Activated CD4-positive, alpha-beta T cell treated with anti-CD3 and anti-CD28 coated beads, Interleukin-2, amount 50 U/mL, for 4 hours (primary cell): ENCODE measurements at places on chromosomes 2 and 18.

GRCh38 chr18:13537022-13537780, 189.2 kb downstream of the FAM210A start:
- no peak for DNase-seq

DNA sequence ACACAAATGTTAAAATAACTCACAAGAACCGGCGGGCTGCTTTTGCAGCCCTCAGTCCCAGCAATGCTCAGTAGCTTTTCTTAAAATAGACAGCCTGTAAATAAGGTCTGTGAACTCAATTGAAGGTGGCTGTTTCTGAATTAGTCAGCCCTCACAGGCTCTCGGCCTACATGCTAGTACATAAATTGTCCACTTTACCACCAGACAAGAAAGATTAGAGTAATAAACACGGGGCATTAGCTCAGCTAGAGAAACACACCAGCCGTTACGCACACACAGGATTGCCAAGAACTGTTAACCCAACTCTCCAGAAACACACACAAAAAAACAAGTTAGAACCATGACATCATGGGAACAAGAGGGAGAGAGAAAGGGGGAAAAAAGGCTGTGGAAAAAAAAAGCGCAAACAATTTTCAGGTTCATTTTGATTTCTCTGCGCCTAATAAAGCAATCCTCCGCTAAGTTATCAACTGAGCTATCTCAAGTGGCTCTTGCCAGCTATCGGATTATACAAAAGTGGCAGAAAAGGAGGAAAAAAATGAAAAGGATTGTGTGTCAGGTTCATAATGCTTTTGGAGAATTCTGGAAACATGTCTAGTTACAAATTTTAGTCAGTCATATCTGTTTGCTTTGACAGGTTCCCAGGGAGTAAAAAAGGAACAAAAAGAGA, 89.1 kb downstream of the ZEB2 start:
- DNase-seq, result no peak

- DNase-seq, result peak; percentile 48
Observed at GRCh38 chr2:136008205-136008865, 22.9 kb upstream of the DARS1 start.

DNA sequence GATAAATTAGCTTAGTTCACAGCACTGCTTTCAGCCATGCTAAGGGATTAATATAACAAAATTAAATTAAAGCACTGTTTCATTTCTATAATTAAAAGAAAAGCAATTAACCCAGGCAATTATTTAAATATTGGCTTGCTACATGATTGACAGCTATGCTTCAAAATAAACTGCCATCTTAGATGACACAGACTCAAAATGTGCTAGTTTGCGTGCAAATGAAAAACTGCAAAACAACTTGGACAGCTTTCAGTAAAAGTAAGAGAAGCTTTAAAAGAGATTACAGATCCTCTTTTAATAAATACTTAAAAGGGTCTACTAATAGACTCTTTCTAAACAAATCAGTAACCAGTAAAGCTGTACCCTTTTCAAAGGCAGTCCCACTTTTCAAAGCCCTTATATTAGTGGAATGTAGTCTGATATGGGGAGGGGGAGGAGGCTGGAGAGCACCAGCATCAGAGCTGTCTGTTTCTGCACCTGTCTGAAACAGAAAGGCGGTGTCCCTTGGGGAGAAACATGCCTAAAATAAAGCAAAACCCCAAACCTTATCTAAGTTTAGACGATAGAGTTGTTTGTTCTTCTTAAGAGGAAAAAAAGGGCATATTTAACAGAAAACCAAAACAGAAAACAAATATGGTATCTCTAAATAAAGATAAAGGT, 20.8 kb downstream of the EIF2AK3 start:
- no peak for DNase-seq

- no peak for DNase-seq
Observed at GRCh38 chr2:240619506-240620148, 5.7 kb upstream of the GPR35 start.

DNA sequence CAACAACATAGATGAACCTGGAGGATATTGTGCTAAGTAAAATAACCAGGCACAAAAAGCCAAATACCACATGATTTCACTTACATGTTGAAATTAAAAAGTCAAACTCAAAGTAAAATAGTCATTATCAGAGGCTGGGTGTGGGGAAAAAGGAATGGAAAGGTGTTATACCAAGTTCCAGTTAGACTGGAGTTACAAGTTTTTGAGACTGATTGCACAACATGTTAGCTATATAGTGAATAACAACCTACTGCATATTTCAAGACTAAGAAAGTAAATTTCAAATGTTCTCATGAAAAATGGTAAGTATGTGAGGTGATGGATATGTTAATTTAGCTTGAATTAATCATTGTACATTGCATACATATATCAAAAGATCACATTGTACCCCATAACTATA, 116.8 kb upstream of the HNMT start:
- no peak for DNase-seq

- DNase-seq, result no peak
Observed at GRCh38 chr2:121019071-121019470, 265.9 kb downstream of the TFCP2L1 start.

- DNase-seq, result no peak
Observed at GRCh38 chr18:50917021-50917420, 38.1 kb downstream of the ME2 start.

DNA sequence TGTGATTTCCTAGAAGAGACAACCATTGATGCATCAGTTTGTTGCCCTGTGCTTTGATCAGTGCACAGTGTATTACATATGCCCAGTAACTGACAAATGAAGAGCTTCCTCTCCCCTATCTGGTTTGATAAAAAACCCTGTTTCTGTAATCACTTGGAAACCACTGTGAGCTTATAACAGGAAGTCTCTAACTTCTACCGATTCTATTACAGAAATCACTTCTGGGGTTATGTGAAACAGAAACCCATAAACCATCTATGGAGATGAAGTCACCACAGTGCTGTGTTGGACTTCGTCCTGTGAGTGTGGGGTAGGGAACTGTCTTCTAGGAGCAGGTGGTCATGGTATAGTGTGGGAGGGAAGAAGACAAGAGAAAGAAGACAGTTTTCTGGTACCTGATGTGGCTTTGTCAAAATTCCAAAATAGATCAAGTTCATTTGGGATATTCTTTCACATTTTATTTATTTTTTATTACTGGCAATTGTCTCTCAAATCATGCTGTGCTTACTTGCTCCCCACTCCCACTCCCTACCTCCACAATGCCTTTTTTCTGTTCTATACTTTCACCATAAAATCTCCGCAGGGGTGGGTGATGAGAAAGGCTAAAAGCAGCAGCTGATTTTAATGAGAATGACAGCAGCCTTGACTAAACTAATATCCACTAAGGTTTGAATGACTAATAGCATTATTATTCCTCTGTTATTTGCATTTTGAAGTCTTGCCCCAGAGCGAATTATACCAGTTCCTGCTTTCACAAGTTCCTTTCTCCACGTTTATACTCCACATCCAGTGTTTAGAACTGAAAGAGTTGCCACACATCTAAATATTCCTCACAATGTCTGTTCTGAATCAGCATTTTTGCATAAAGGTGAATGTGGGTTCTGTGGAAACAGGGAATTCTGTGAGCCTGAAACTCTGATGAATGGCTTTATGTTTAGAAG, 41.7 kb upstream of the RND3 start:
- no peak for DNase-seq

DNA sequence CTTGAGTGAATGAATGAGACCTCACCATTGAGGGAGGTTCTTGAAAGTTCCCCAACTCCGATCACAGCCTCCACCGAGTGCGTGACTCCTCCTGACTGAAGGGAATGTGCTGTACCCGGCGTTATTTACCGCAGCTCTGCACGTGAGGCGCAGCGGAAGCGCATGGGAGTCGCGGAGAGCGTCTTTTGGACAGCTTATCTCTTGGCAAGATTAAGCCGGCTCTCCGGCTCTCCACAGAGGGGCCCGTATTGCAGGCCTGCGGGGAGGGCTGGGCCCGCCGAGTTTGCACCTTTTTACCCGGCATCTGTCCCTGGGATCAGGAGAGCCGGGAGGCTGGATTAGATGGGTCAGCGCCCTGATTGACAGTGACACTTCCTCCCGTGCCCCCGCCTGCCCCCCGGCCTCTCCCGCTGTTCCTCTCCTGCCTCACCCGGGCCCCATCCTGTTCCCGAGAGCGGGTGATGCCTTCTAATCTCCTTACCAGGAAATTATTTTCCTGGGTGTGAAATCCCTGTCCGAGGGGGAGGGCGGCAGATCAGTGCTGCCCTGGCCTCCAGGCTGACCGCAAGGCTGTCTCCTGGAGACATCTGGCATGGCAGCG, 176.3 kb downstream of the INHBB start:
- DNase-seq, result no peak

- DNase-seq, result no peak
Observed at GRCh38 chr2:41510108-41510507, 537.7 kb upstream of the PKDCC start.

GRCh38 chr2:16613539-16614011, 52.1 kb downstream of the CYRIA start:
- no peak for DNase-seq

- no peak for DNase-seq
Observed at GRCh38 chr18:50647237-50647636, 87.3 kb downstream of the MAPK4 start.

DNA sequence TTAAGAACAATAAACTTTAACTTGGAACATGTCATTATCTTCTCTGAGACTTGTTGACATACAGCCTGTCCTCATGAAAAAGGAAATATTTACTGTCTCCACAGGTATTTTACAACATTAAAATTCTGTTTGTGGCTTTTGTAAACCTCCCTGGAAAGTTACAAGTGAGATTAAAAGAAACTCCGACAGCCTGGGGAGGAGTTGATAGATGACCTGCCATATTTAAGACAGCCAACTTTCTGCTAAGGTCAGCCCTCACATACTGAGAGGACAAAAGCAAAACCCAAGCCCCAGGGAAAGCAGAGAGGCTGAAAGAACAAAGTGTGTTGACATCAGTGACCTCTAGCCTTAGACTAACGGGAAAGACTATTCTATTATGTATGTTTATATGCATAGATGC, 350.2 kb downstream of the RIT2 start:
- DNase-seq, result no peak

DNA sequence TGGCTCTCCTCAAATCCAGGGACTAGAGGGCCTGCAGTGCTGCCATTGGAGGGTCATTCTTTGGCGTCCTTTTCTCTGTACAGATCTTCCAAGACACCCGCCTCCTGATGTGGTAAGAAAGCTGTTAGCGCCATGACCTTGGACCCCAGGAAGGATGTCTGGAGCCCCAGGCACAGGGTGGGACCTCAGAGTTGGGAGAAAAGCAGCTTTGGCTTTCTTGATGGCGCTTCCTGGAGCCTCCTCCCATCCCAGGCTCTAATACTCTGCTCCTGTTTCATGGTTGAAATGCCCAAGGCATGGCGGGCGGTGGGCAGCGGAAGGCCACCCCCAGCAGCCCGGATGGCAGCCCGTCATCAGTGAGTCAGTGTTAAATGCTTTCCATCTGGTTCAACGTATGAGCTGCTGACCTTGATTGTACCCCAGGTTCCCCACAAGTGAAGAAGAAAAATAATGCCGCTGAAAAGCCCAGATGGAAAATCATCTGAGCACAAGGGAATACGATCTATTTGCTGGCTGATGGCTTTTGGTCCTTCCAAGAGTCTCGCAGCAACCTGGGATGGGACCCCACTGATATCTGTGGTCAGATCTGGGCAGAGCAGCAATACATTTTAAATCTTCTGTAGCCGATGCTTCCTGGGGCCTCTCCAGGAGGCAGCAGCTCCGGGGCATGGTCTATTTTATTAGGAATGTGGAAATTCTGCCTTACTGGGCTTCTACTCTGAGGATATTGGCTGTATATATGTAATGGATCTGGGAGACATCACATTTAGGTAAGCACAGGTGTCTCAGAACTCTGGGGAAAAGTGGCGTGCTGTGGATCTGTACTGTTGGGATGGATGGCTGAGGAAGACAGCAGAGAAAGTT, 15.1 kb downstream of the ACKR3 start:
- no peak for DNase-seq

DNA sequence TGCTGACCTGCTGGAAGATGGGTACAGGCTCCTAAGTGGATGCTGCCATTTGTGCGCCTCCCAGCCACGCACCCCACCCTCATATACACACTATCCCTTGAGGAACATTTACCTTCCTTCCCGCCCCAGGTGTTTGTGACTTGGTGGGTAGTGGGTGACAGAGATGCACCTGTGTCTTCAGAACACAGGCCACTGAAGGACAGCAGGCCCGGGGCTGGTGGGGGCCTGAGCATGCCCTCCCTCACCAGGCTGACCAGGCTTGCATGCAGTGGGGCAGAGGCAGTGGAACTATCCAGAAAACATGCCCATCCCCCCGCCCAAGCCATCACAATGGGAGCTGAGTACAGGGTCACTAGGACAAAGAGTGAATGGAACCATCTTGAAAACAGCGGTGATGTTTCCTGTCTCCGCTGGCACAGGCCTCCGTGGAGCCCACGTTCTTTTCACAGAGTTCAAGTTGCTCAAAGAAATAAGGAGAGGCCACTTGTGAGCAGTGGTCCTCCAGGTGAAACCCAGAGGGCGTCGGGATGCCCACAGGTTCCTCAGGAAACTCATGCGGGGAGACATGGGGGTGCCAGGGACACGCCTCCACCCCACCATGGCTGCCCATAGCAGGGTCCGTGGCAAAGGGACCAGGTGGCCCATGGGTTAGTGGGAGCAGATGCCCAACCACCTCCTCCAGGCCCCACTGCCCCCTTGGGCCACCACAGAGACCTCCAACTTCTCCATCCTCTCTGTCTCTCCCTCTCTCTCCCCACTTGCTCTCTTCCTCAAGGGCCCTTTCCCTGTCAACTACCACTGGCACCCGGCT, 90.9 kb downstream of the MALT1 start:
- DNase-seq, result no peak

GRCh38 chr2:32278478-32278853, 762 bp downstream of the YIPF4 start:
- no peak for DNase-seq

DNA sequence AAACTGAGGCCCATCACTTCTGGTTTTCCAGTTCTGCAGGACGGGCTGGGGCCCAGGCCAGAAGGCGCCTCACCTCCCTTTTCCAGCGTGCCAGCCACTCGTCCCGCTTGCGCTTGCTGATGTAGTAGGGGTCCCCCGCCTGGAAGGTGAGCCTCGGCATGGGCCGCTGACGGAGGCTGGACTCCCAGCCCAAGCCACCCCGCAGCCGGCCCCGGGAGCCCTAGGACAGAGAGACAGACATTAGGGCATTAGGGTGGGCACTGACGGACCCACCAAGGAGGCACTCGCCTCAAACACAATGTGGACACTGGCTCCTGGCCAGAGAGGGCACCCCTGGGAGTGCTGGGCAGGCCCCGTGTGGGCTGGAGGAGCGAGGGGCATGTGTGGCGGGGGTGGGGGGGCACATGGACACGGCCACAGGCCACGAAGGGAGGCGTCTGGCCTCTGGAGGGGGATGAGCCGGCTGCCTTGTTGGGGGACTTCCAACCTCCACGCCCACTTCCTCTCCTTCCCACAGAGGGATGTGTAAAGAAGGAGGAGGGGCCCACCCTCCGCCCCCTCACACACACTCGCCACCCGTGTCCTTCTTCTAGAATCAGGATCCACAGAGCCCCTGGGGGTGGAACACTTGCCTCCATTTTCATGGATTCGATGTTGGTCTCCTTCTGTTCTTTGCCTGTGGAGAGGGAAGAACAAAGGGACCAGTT, 66.7 kb downstream of the DNMT3A start:
- peak; percentile 51 for DNase-seq

- DNase-seq, result no peak
Observed at GRCh38 chr2:144032566-144032965, 487.4 kb downstream of the ZEB2 start.

- no peak for DNase-seq
Observed at GRCh38 chr2:118853651-118854291, 6.3 kb upstream of the EN1 start.

GRCh38 chr2:223537651-223538601, 64.2 kb downstream of the SCG2 start:
- no peak for DNase-seq

- no peak for DNase-seq
Observed at GRCh38 chr2:210503001-210503623, 26.6 kb upstream of the LANCL1 start.

- no peak for DNase-seq
Observed at GRCh38 chr2:71547616-71548285, 94.4 kb downstream of the DYSF start.
